ENCODE measurements at places on chromosomes 6 and 20.
A peak's percentile ranks its signal among the peaks of the same experiment; 100 is the strongest.

- no peak for DNase-seq
Measured at GRCh38 chr6:19551611-19552010, 285.6 kb upstream of the ID4 start.

DNA sequence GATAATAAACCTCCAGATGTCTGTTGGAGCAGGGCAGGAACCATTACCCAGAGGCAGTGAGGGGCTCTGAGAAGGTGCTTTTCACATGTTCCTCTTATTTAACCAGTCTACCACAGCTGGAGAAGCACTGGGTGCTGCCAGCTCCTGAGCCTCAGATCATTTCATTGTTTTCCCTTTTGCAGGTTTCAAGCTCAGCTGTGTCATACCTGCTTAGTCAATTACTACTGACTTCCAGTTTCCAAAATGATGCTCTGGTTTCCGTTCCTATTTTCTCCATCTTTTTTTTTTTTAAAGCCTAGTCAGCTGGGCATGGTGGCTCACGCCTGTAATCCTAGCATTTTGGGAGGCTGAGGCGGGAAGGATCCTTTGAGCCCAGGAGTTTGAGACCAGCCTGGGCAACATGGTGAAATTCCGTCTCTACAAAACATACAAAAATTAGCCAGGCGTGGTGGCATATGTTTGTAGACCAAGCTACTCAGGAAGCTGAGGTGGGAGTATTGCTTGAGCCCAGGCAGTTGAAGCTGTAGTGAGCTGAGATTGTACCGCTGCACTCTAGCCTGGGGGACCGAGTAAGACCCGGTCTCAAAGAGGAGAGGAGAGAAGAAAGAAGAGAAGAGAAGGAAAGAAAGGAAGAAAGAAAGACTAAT, 6.7 kb downstream of the FLOT1 start:
- no peak for DNase-seq

GRCh38 chr20:48283470-48284110, 498.3 kb upstream of the SULF2 start:
- DNase-seq, result no peak

DNA sequence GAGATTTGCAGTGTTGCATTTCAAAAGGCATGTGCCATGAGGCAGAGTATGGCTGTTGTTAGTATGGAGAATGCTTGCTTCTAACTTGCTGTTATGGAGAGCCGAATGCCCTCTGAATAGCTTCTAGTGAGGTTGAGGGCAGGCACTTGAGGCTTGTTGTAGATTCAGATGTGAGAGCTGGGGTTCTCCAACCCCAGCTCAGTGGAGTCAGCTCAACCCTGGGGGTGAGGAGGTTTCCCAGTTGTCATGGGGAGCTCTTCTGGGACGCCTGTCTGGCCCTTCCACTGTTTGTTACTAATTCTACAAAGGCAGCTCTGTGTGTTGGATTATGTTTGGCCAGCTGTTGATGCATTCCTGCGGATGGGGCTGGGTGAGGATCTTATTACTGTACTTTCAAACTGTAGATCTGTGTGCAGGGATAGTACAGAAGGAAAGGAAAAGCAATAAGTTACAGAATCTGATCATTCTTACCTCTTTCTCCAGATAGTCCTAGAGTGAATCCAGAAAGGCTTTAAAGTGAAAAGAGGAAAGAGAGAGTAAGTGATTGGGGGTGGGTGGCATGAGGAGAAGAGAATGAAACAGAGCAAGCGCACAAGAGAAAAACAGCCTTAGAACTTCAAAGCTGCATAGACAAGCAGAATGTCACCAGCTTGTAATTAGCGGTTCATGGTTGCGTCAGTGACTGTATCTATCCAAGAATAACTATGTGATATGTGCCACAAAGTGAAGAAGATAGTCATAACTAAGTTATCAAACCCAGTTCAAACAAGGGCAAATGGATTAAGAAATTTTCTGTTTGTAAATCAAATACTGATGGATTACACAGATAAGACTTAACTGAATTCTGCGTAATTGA, 148.7 kb downstream of the PRL start:
- DNase-seq, result peak; percentile 68

- DNase-seq, result no peak
Measured at GRCh38 chr6:43718387-43719105, 31.0 kb upstream of the MRPS18A start.

- no peak for DNase-seq
Measured at GRCh38 chr6:129269076-129269475, 386.1 kb downstream of the LAMA2 start.

DNA sequence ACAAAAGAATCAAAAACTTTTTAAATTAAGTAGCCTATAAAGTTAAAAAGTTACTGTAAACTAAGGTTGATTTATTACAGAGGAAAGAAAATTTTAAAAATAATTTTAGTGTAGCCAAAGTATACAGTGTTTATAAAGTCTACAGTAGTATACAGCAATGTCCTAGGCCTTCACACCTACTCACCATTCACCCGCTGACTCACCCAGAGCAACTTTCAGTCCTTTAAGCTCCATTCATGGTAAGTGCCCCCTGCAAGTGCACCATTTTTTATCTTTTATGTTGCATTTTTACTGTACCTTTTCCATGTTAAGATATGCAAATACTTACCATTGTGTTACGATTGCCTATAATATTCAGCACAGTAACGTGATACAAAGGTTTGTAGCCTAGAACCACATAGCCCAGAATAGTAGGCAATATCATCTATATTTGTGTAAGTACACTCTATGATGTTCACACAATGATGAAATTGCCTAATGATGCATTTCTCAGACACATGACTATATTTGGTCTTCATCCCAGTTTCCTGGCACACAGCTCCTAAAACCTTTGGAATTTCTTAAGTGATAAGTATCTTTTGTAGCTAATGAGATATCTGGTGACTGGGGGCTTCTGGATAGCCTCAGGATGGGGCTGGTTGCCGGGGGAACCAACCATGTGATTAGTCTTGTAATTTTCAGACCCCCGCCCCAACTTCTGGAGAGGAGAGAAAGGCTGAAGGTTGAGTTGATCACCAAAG, 111.0 kb downstream of the MRPL14 start:
- DNase-seq, result no peak

DNA sequence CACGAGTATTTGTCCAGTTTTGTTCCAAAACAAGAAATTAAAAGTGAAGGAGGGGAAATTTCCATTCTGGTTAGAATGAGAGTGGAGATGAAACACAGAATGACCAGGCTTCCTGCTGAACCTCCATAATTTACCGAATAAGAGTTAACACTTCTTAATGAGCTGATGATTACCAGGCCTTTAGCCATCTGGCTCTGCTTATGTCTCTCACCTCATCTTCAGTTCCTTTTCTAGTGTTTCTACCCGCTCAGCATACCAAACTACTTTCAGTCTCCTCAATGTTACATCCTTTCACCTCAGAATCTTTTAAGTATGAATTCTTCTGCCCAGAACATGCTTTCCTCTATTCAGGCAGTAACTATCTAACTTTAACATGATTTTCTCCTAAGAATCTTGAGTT, 209.0 kb upstream of the RSPO3 start:
- DNase-seq, result no peak

- DNase-seq, result no peak
Measured at GRCh38 chr6:147935656-147936055, 407.0 kb upstream of the SASH1 start.

- DNase-seq, result no peak
Measured at GRCh38 chr6:142954844-142955243, 9.9 kb upstream of the HIVEP2 start.

DNA sequence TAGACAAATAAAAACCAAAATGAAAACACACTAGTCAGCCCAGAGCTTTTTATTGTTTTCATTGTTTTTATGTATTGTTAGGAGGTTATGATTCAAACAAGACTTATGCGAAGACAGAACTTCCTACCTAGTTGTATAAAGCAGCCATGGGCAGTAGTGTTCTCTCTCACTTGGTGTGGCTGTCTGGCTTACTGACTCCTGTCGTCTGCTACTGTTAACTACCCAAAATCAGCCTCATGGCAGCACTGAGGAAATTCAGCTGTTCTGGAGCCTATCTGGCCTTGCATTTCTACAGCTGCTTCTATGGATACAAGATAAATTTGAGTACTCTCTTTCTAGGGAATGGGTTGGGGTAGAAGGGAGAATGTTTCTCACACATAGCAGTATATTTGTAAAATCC, 20.4 kb downstream of the VTA1 start:
- no peak for DNase-seq

GRCh38 chr6:139858429-139858828, 484.0 kb upstream of the CITED2 start:
- DNase-seq, result no peak

- no peak for DNase-seq
Measured at GRCh38 chr6:14639983-14640599, 522.5 kb downstream of the CD83 start.
